ENCODE measurements at places on chromosomes 1 and 21.

- DNase-seq, result no peak
Measured at GRCh38 chr1:182716740-182717720, 32.6 kb upstream of the RGS8 start.

DNA sequence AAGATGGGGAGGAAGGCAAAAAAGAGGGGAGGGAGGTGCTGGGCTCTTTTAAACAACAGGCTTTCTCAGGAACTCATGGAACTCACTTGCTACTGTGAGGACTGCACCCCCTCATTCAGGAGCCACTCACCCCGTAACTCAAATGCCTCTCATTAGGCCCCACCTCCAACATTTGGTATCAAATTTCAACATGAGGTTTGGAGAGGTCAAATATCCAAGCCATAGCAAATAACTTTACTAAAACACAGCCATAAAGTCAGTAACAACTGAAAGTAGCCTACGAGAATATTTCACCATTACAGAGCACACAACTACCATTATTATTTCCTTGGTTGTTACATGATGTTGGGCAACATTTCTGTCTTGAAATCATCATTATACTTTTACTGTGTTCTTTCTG lies 13.1 kb upstream of the DMRTB1 start:
- no peak for DNase-seq

DNA sequence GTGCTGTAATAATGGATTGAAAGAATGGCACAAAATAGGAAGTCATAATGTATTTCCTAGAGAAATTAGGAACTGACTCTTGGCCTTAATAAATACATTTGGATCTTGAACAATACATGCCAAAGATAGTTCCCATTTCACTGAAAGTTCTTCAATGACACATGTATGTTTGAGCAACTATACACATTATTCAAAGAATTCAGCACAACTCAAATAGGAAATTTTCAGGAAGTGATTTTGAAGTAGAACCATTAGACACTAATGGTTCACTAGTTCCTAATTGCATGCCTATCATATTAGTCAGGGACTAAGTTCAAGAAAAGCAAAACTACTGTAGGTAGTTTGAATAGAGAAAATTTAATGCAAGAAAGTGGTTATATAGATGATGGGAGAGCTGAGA lies 404.7 kb downstream of the LMO4 start:
- no peak for DNase-seq

DNA sequence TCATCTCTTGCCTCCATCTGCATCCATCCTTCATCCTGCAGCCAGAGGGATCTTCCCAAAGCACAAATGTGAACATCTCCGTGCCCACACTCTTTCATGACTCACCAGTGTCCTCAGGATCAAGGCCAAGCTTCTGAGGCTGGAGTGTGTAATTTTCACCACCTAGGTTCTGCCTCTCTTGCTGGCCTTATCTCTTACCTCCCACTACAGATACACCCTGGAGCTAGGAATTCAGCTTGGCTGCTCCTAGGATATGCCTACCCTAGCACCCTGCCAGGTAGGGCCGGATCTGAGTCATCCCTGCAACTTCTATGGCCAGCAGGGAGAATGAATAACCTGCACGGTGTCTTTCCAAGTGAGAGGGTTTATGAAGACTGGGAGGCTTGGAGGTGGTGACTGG lies 208.7 kb upstream of the CSF3R start:
- no peak for DNase-seq
